Stimulated activated CD4-positive, alpha-beta T cell treated with anti-CD3 and anti-CD28 coated beads, Interleukin-15, amount 100 ng/mL, for 1 hour (primary cell): ENCODE measurements at places on chromosomes 5 and 9.

DNA sequence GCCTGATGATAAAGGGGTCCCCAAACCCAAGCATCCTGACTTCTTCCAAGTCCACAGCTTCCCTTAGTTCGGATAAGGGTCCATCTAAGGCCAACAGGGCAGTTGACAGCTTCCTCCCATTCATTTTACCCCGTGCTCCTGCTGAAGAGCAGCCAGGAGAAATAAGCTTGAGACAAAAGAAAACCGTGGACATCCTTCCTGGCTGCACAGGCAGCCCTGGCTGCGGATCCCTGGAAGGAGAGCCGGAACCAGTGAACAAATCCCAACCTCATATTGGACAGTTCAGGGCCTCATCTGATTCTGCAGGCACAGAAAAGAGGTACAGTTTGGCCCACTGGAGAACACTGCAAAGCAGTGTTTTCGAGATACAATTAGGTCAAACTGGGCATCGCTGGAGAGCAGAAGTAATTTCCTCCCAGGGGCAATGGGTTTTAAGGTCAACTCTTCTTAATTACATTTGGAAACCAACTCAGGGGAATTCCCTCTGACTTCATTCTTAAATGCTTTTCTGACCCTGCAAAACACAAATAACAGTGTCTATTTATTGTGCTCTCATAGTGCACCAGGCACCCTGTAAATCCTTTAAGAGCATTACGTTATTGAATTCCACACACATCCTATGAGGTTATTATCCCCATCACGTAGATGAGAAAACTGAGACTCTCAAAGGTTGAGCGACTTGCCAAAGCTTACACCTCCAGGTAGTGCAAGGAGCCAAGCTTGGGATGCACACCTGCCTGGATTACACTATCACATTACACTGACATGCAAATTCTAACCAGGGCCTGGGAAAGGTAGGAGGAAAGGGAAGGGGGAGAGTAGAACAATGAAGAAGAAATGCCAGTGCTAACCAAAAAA, 21.2 kb downstream of the ADAM19 start:
- no peak for DNase-seq

DNA sequence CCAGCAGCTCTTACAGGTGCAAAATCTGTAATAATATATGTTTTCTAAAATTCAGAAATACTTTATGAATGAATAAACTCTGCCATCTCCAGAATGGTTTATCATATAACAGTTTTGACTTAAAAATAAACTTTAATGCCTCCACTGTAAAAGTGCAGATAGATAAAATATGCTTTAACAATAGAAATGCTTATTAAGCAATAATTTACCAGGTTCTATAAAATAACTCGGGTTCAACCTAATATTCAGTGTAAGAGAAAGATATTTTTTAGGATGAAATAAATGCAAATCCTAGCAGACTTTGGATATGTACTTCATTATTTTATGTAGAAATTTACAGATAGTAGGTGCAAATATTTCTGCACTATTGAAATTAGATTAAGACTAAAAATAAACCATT, 74.1 kb downstream of the FBXL7 start:
- no peak for DNase-seq

GRCh38 chr5:176697267-176697933, 50.1 kb downstream of the TSPAN17 start:
- DNase-seq = no peak

- no peak for DNase-seq
Observed at GRCh38 chr9:87334366-87334765, 163.3 kb upstream of the DAPK1 start.

DNA sequence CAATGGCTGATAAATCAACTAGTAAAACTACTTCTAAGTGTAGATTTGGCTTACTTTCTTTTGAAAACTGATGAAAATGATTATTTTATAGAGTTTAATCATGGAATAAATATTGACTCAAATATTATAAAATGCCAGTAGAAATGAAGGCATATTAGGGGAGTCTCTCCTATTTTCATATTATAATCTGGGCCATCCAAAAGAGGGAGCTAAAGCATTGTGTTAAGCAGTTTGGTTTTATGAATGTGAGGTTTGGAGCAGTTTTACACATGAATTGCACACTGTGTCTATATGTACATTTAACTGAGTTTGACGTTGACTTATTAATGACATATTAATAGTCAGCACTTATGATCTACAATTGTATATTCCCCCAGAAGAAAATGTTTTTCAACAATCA, 17.4 kb downstream of the CDH9 start:
- no peak for DNase-seq

GRCh38 chr5:119740225-119740624, 110.9 kb downstream of the FAM170A start:
- no peak for DNase-seq

GRCh38 chr9:108219664-108220063, 636.1 kb downstream of the ACTL7B start:
- no peak for DNase-seq

- no peak for DNase-seq
Observed at GRCh38 chr9:31996331-31996730, 388.1 kb upstream of the ACO1 start.

- no peak for DNase-seq
Observed at GRCh38 chr9:131771646-131772045, 31.8 kb upstream of the RAPGEF1 start.

DNA sequence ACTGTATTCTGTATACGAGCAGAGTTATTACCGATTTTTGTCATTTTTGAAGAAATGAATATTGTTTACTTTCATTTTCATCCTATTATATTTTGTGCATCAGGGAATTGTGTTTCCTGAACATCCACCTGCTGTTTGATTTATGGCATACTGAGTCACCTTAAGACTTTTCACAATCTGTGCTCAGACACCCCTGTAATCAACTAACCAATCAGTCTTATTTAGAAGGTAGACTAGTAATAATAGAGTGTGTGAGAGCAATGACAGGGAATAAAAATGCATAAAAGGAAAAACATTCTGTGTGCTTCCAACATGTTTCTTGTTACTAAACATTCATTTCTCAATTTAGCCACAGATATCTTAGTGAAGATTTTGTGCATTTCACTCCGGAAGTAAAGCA, 1413.6 kb upstream of the ACO1 start:
- DNase-seq = no peak

GRCh38 chr5:10994091-10994986, 233.3 kb upstream of the DAP start:
- no peak for DNase-seq

DNA sequence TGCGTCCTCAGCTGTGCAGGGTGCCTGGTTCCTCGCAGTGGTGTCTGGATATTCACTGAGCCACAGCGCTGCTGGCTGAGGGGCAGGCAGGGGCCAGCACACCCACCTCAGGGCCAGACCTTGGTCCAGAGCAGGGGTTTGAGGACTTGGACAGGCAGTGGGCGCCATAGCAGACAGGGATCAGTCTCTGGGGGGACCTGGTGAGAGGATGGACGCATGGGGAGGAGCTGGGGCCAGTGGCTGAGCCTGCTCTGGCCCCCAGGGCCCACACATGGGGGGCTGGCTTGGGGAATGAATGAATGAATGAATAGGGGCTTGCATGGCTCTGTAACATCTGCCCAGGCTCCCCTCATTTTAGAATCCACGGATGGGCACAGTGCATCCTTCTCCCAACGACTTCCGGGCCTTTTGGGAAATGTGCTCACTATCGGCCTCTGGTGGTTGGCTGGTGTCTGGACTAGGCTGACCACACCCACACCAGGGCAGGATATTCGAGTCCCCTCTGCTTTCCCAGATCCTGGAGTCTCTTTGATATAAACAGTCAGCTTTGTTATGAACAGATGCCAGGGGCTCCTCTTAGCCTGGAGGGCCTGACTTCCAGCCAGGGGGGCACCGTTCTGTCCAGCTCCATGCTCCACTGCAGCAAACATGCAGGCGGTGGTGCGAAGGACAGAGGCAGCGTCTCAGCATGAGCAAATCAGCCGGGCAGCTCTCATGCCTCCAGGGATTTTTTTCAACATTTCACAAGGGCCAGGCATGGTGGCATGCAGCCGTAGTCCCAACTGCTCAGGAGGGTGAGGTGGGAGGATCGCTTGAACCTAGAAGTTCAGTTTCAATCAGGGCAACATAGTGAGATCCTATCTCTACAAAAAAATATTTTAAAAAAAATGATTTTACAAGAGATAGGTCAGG, 62.6 kb downstream of the NEK6 start:
- no peak for DNase-seq

DNA sequence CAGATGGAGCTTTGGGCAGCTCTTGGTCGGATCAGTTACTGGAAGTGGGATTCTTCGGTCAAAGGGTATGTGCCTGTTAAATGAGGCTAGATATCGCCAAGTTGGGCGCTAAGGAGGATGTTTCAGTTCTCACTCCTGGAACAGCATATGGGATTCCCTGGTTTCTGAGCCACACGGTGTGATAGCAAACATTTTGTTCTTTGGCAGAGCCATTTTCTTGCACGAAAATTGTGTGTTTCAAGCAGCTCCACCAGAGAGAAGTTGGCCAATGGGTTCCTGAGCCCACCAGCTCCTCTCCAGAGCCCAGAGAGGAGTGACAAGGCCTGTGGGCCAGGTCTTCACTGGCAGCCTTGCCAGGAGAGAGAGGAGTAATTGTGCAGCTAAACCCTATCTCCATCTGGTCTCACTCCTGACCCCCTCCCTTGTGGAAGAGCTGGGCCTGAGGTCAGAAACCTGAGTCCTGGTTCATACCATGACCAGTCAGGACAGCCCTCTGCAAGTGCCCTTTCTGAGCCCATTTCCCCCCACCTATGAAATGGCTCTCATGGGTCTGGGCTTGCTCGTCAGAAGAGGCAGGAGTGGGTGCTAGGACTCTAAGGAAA, 10.7 kb upstream of the SLC6A7 start:
- DNase-seq = no peak

DNA sequence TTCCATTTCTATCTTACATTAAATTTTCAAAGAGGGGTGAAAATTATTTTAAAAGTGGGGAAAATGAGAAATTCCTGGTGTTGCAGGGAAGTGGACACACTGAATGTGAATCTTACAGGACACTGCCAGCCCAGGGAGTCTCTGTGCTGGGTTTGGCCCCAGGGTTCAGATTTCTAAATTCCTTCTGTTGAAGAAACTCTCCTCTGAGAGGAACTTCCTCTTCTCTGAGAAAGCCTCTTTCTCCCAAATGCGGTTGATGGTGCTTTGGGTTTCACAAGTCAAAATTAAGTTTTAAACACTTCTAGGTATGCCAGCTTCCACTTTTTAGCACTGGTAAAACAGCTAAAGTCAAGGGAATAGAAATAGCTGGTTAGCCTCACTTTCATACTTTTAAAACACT, 317.9 kb upstream of the ITGA1 start:
- DNase-seq = no peak

- peak; percentile 93 for DNase-seq
Observed at GRCh38 chr5:611731-612486, at the start of gene CEP72. Gene CEP72 (plus strand): TSS chr5:612340. CDS start chr5:612362, 22 bp downstream.

GRCh38 chr5:170219615-170220014, 13.2 kb upstream of the C5orf58 start:
- no peak for DNase-seq

GRCh38 chr5:103345461-103345860, 86.9 kb downstream of the MACIR start:
- no peak for DNase-seq

GRCh38 chr9:119052339-119053030, 316.8 kb downstream of the BRINP1 start:
- no peak for DNase-seq

DNA sequence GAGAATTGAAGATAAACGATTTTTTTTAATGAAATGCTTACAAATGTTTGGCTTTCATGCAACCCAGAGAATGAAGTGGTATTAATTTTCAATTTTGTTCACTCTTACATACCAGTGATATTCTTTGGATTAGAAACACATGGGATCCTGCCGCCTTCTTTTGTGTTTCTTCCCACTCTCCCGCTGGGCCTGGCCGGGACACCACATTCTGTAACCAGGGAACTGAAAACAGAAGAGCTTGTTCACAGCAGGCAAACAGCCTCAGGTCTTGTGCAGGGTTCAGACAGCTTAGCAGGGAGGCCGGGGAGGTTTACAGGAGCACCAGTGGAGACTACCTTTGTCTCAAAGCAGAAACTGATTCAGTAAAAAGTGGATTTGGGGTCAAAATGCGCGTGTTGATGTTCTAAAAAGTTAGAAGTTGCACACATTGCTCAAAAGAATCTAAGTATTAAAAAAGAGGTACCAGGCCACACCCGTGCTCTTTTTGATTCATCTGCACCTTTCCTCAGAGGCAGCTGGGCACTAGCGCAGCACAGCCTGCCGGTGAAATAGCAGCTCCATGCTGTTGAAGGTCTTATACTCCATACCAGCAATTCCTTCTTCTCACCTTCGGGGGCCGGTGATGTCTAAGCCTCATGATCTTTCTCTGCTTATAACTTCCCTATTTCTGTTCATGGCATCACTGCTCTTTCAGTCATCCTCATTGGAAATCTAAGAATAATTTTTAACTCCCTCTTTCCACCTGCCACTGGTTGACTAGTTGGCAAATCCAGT, 67.1 kb downstream of the GRAMD2B start:
- no peak for DNase-seq

DNA sequence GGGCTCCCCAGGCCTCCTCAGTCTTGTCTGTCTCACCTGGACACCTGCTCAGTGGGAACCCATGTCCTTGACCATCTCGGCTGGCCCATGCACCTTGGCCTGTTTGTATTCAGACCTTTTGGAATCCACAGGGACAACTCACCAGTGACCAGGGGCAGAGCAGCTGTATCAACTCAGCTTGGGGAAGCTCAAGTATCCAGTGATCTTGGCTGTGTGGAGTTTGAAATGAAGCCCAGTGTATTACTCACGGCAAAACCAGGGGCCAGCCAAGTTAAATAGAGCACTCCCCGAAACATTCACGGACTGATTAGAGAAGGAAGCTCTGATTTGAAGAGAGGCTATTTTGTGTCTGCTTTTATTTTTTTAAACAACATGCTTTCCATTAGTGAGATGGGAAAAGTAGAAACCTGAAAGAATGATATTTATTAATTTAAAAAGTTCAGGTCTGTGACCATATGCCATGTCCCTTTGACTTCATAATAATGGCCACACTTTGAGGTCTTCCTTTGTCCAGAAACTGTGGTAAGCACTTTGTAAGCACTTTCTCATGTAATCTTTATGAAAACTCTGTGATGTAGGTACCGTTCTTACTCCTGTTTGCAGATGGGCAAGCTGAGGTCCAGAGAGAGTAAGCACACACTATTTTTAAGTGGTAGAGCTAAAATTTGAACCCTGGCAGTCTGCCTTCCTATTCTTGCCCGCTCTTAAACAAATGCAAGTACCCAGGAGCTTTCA, 656.5 kb downstream of the BNC2 start:
- no peak for DNase-seq

GRCh38 chr5:11504886-11505193, 399.4 kb downstream of the CTNND2 start:
- no peak for DNase-seq

DNA sequence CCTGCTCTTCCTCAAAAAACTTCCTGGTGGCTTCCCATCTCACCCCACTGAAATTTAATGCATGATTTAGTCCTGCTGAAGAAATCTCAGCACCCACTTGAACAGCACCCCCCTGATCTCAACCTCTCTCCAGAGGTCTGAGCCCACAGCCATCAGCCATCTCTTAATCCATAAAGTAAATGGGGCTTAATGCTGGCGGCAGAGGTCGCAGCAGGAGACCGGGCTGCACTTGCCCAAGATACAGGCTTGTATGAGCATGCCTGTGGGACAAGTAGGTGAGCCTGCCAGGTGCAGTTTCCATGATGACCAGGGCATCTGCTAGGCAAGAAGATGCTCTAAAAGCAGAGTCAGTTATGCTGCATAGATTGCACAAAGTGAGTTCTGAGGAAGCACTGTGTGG, 52.4 kb upstream of the CTXN3 start:
- no peak for DNase-seq
